ENCODE measurements at places on chromosomes 5 and 9.

GRCh38 chr5:75471193-75471592 is 40.2 kb downstream of the CERT1 start:
- no peak for DNase-seq

DNA sequence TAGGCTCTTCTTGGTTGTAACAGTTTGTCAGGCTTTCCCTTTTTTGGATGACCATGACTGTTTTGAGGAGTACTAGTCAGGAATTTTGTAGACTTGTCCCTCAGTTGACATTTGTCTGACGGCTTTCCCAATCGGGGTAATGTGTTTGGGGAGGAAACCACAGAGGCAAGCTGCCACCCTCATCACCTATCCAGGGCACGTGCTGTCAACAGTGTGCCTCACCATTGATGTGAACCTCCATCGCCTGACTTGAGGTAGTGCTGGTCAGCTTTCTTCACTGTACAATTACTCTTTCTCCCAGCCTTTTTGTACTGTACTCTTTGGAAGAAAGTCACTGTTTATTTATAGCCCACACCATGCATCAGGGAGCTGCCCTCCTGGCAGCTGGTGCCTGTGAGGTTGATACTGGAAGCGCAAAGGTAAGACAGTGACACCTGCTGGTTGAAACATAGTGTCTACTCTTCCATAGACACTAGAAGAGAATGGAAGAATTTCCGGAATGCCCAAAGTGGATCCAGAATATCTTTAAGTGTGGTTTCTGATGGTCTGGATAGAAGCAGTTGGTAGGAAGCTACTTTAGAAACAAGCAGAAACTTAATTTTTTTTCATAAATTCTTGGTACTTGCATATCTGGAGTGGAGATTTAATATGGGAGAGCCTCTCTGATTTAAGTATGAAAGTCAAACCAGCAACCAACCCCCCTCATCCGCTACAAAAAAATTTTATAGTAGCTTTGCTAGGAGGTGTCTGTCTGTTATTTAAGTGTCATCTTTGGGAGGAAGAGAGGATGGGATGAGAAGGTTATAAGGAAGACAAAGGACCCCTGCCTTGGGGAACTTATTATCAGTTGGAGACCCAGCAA is 69.3 kb downstream of the SNX30 start:
- peak; percentile 43 for DNase-seq

DNA sequence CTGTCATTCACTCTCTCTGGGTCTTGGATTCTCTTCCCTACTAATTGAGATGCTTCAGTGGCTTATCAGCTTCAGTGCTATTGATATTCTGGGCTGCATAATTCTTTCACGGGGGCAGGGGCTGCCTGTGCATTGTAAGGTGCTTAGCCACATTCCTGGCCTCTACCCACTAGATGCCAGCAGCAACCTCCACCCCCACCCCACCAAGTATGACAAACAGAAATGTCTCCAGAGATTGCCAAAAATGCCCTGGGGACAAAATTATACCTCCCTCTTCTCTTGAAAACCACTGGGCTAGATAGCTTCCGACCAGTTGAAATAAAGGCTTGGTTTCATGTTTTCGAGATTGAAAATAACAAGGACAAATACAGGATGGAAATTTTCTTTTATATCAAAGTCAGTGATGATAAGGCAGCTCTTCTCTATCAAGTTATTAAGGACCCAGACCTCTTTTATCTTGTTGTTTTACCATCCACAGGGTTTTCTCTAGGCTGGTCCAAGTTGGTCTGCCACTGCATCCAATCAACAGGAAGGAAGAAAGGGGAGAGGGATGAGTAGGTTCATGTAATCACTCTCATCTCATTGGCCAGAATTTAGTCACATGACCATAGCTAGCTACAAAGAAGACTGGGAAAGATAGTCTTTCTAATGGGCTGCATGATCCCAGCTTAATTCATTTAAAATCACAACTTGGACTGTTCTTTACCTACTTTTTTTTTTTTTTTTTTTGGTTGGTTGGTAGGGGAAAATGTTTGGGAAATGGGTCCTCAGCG is 92.1 kb upstream of the RANBP3L start:
- no peak for DNase-seq

GRCh38 chr5:139058121-139058520 is 140.0 kb downstream of the SIL1 start:
- no peak for DNase-seq

- no peak for DNase-seq
These were observed 621 bp downstream of the PCDHA13 start for GRCh38 chr5:140882591-140882899.

- no peak for DNase-seq
These were observed 306.7 kb upstream of the ZNF608 start for GRCh38 chr5:125053179-125053578.

- no peak for DNase-seq
These were observed 128.0 kb upstream of the GABRP start for GRCh38 chr5:170655476-170655875.

GRCh38 chr5:171904886-171905285 is 101.6 kb downstream of the FBXW11 start:
- no peak for DNase-seq

- DNase-seq: no peak
These were observed 42.5 kb downstream of the MFAP3 start for GRCh38 chr5:154081246-154081645.

DNA sequence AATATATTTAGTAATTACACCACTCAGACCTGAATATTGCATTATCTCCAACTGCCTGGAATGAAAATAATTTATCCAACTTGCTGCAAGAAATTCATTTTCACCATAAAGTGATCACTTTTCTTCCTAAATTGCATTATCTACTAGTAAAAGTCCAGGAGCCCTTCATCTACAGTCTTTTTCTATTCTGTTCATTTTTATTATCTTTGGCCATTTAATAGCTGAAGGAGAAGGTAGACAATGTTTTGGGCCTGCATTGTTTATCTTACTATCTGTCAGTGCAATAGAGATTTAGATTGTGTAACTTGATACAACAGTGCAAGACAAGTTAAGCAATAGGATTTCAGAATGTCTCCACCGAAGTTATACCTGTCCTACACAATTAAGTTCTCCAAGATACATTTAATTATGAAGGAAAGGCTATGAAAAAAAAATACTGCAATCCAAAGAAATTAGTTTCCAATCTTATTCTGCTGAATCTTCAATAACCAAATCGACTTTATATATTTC is 1339.7 kb upstream of the CDH6 start:
- DNase-seq: no peak

DNA sequence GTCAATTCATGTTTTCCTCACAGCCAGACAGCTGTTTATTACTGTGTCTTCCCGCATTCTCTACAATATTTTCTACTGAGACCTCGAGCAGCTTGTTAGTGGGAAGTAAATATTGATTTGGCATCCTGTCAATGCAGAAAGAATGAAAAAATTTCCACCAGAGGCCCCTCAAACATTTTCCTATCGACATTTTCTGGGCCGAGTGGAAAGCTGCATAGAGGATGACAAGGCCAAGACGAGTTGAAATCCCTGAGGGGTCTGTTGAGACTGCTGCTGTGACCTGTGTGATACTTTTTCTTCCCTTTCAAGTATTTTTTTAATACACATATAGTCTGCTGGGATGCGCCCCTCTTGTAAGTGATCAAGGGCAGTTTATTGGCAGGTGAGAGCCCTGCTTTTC is 91.4 kb upstream of the SH3GL2 start:
- no peak for DNase-seq

GRCh38 chr9:116414374-116414773 is 260.8 kb downstream of the PAPPA start:
- no peak for DNase-seq

All from D721Med (cell line).